ENCODE measurements at places on chromosomes 12 and 14.

DNA sequence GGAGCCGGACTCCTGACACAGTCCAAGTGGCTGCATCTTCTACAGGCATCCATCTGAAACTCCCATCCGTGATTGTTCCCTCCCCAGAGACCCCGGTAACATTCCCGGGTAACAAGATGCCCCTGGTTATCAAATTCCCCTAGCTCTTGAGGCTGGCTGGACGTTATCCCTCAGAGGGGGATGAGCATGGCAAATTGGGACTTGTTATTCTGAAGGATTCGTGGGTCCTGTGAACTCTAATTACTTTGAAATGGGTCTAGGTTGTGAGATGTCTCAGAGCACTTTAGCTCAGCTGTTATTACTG, 642 bp upstream of the PAN2 start:
- DNase-seq = no peak

- DNase-seq = no peak
Measured at GRCh38 chr12:109631302-109631701, 57.7 kb downstream of the MVK start.

DNA sequence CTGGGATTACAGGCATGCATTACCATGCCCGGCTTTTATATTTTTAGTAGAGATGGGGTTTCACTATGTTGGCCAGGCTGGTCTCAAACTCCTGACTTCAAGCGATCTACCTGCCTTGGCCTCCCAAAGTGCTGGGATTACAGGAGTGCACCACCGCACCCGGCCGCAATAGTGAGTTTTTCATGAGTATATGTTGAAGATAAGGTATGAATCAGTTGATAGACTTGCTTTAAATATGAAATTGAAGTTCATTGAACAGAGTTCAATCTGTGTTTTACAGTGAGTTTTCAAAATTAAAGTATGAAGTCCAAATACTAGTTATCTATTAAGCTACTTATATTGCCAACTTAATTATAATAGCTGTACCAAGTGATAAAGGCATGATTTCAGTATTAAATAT, 35.1 kb downstream of the SNAPC1 start:
- DNase-seq = no peak

DNA sequence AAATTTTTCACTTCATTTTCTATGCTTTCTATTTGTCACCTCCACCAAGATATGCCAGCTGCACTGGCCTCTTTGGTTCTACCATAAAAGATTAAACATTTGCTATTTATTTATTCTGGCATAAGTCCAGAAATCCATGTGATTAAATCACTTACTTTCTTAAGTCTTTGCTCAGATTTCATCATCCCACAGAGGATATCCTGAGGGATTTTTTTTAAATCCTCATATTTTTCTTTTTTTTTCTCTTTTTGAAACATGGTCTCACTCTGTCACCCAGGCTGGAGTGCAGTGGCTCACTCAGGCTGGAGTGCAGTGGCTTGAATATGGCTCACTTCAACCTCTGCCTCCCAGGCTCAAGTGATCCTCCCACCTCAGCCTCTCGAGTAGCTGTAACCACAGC, 645.4 kb upstream of the ATXN7L3B start:
- DNase-seq = no peak
